Activated B cell treated with CpG ODN at 0.5 μM for 24 hours (primary cell): ENCODE measurements at places on chromosomes 11 and 22. TPM values are rescaled to one million over a fixed set of nuclear protein-coding genes. Genes with fewer than 3 reads are reported as not detected.

DESI1 gene
- 42.5 and 49.5 TPM in 2 replicates for total RNA-seq

TMPRSS4 gene
- total RNA-seq = not detected in 2 replicates

MS4A8 gene
- total RNA-seq = not detected in 2 replicates

OR10D3 gene
- not detected in 2 replicates for total RNA-seq

ZFPL1 gene
- total RNA-seq = 35.7 and 36.6 TPM in 2 replicates

LBHD1 gene
- 19.1 and 24.9 TPM in 2 replicates for total RNA-seq

HOATZ gene
- not detected in 2 replicates for total RNA-seq

VPS51 gene
- 224 and 243 TPM in 2 replicates for total RNA-seq

APOL2 gene
- 35.7 and 38.3 TPM in 2 replicates for total RNA-seq

FADS2 gene
- 10.9 and 13.4 TPM in 2 replicates for total RNA-seq

CAVIN3 gene
- 0.55 TPM in 1 of 2 replicates, not detected in the other for total RNA-seq

ZC3H12C gene
- 0.83 and 0.95 TPM in 2 replicates for total RNA-seq

LMO2 gene
- 29.1 and 34.4 TPM in 2 replicates for total RNA-seq
